GM12878 (cell line): ENCODE measurements at places on chromosomes 4 and X. TPM values are rescaled to one million over a fixed set of nuclear protein-coding genes. Genes with fewer than 3 reads are reported as not detected.
A peak's percentile ranks its signal among the peaks of the same experiment; 100 is the strongest.

DACH2 gene
- not detected in 2 replicates for total RNA-seq

PAGE4 gene
- total RNA-seq: not detected in 2 replicates

DNA sequence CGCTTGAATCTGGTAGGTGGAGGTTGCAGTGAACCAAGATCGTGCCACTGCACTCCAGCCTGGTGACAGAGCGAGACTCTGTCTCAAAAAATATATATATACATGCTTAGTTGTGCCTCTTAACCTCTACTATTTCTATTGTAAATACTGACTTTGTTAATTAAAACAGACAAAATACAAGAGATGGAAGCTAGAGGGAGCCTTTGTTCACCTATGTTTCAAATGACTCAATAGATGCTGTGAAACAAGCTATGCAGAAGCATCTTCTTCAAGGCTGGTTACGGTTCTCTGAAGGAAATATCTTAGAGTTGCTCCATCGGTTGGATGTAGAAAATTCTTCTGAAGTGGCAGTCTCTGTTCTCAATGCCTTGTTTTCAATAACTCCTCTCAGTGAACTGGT, 6.2 kb downstream of the NCAPG start:
- DNase-seq: peak; percentile 41

- DNase-seq: no peak
Observed at GRCh38 chr4:24369507-24370029, 214.8 kb downstream of the DHX15 start.

NAA11 gene
- total RNA-seq: not detected in 2 replicates

- peak; percentile 71 for DNase-seq
Observed at GRCh38 chr4:153521999-153522801, 56.0 kb downstream of the TMEM131L start.

HSFX3 gene
- not detected in 2 replicates for total RNA-seq

- no peak for DNase-seq
Observed at GRCh38 chrX:11215191-11215921, 77.9 kb upstream of the AMELX start.

DNA sequence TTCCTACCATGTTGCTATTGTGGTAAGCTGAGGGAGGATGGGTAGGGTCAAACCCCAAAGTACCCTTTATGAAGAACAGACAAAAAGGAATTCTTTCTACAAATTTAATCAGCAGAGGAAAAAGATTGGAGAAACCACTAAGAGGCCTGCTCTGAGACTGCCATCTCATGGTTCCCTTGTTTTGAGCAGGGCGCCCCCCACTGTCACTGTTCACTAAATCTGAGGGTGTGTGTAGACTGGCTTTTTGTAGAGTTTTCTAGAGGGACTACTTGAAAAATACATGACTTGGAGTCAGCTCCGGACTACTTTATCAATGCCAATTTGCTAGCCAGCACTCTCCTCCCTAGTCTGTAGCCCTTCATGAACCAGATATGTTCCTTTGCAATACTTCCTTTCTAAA, 324.8 kb downstream of the FRMPD4 start:
- no peak for DNase-seq

DNA sequence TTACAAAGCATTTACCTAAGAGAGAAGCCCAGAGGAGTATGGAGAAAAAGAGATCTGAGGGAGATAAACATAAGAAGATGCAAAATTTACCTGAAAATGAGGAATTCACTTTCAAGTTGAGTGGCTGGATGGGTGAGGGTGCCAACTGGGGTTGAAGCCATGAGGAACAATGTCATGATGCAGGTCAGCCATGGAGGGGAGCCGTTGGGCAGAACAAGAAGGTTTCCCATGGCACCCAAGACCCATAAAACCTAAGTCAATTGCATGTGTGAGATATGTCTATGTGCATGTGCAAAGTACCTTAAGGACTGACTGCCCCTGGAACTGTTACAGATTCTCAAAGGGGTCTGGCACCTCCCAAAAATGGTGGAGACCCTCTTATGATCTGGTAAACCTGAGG, 46.6 kb upstream of the PRRG1 start:
- DNase-seq: no peak

- DNase-seq: no peak
Observed at GRCh38 chr4:167642250-167642649, 408.0 kb upstream of the SPOCK3 start.

GRCh38 chrX:12971282-12972003, 3.5 kb upstream of the TMSB4X start:
- no peak for DNase-seq

- peak; percentile 86 for DNase-seq
Observed at GRCh38 chr4:3077796-3078195, 3.3 kb downstream of the HTT start.

- no peak for DNase-seq
Observed at GRCh38 chrX:138026211-138026610, 460.3 kb downstream of the ZIC3 start.

DNA sequence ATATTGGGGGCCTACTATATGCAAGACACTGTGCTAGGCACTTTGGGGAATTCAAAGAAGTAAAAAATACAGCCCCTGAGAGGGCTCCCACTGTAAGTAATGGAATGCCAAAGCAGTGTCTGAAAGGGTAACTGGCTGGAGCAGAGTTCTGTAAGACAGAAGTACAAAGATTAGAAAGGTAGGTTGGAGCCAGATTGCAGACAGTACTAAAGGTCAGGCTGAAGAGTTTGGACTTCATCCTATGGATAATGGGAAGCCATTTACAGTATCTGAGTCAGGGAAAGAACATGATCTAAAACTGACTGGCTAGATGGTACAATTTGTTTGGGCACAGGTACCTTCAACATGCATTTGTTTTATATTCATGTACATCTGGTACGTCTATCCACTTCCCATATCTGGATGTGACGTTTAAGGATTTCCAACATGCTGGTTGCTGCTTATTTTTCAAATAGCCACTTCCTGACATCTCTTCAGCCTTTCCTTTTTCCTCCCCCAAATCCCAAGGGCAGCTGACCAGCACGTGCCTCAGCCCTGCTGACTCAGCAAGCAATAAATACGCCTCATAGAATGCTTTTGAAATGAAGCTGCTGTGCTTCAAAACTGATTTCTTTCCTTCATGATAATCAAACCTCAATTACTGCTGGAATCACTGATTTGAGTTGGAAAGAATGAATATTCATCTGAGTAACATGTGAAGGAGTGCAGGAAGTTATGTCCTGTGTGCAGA, 9.5 kb downstream of the ENOX2 start:
- no peak for DNase-seq

COPS4 gene
- 34.2 and 35.5 TPM in 2 replicates for total RNA-seq
